ENCODE measurements at places on chromosomes 2 and 18.

GRCh38 chr2:224421065-224421464 lies 19.2 kb upstream of the FAM124B start:
- no peak for DNase-seq

- DNase-seq = no peak
These were observed 65.3 kb upstream of the DTNB start for GRCh38 chr2:25738383-25739343.

DNA sequence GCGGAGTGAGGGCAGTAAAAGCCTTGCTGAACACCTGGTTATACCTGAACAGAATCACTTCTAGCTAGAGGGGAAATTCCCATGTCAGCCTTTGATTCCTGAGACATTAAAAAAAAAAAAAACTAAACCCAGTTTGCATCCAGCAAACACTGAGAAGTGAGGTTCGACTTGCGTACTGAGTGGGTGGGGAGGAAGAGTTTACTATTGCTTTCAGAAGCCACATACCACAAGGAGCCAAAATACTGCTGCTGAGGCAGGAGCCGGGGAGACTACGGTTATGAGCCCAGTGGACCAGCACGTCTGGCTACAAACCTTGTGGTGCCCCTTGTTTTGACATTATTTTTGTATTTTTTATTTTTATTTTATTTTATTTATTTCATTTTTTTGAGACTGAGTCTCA lies 2.7 kb downstream of the COLEC11 start:
- no peak for DNase-seq

GRCh38 chr2:158097481-158097880 lies 4.2 kb upstream of the UPP2 start:
- no peak for DNase-seq

GRCh38 chr2:169108099-169108884 lies 38.9 kb downstream of the DHRS9 start:
- no peak for DNase-seq

DNA sequence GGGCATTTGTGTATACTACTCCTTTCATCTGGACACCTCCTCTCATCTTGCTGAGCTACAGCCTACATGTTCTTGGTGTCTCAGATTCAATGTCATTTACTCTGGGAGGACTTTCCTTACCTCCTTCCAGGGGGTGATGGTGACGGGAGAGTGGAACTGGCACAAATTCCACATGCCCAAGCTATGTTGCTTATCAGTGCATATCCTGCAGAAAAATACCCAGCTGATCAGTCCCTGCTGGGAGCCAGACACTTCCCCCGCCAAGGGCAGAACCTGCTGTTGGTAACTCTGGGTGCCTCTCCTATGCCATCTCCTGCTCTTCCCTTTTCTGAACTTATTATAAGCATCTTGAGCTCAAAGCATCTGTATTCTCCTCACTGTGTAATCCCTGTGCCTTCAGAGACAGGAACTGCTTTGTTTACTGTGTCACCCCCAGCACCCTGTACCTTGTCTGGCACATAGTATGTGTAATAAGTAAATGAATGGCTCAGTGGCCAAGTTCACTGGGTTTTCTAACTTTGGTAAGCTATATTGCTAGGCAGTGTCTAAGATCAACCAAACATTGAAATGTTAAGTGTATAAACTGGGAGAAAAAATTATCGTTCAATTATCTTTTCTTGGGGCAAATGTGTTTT lies 87.7 kb upstream of the LPIN2 start:
- no peak for DNase-seq

DNA sequence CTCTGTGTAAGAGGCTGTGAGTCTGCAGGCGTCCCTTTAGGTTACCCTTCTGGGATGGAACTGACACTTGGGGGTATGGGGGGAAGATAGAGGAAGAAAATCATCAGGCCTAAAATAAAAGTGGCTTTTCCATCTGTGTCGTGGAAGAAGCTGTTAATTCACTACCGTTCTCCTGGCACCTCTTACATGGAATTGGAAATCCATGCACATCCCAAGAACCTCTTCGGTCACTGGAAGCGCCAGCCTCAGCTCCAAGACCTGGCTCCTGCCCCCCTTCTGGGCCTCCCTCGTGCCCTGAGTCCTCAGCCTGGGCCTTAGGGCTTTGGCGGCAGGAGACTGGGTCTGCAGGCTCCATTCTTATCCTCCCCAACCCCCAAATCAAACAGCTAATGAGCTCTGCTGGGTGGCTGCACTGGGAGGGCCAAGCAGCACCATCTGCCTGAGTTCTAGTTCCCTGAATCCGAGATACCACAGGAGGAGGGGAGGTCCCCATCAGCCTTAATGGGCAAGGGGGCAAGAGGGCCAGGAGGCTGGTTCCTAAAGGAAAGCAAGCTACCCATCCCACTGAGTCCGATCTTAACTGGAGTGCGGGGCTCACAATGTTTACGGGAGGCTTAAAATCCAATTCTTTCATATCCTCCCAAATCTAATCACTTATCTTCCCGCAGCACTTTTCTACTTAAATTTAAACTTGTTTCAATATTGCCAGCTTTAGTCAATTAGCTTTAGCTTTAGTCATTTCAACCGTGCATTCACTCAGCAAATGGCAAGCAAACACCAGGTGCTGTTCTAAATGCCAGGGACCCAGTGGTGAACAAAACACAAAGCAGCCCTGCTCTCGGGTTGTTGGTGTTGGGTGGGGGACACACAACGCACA lies 52.8 kb downstream of the FAM178B start:
- no peak for DNase-seq

DNA sequence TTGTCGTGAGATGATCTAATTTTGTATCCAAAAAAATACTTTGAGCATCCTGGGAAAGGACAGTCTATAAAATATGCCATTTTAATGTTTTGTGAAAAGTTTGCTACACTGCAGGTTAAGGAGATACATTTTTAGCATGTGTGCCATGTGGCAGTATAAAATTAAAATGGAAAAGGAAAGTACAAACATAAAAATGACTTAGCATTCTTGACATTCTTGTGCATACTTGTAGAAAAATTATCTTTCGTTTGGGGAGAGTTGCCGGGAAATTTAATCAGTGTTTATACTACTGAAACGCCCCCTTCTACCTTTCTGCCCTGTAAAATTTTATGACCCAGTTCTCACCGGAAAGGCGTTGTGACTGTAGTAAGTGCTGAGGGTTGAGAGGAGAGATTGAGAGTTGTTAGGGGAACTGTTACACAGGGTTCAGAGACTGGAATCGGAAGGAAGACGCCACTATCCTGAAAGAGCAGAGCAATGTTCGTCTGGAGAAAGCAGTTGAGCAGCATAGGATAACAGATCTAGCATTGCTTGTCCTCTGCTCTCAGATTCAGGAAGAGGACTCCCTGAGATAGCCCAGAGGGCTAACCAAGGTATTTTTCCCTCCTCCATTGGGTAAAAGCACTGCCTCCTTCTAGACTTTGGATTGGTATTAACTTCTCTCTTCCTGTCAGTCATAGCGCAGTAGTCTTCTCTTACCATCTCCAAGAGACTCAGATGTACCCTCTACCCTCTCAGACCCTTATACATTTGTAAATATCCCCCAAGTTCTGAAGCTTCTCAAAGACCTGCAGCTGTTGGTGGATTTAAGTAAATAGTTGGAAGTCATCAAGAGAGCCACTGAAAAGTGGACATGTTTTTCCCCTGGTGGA lies 2.7 kb downstream of the CDH20 start:
- DNase-seq = no peak

DNA sequence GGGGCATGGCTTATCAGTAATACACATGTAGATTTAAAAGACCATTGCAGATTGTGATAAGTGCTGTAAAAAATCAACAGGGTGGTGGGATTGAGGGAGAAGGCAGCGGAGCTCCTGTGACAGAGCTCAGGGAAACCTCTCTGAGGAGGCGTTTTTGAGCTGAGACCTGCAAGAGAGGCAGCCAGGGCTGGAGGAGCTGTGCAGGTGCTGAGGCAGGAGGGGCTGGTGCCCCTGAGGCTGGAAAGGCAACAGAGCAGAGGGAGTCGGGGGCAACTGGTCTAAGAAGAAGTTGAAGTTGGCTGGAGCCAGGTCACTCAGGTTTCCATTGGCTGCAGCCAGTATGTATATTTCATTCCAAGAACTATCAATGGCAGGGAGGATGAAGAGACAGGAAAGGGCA lies 47.6 kb downstream of the KLHL29 start:
- DNase-seq = no peak

DNA sequence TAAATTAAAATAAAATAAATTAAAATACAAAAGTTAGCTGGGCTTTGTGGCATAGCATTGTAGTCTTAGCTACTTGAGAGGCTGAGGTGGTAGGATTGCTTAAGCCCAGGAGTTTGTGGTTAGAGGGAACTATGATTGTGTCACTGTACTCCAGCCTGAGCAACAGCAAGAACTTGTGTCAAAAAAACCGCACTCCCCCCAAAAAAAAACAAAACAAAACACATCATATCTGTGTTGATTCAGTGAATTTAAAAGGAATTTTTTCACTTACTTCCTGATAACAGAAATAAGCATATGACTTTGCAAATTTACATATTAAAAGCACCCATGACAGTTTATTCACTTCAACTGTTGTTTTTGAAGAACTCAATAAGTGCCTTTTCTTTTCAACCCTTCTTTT lies 68.1 kb upstream of the PELI1 start:
- no peak for DNase-seq

DNA sequence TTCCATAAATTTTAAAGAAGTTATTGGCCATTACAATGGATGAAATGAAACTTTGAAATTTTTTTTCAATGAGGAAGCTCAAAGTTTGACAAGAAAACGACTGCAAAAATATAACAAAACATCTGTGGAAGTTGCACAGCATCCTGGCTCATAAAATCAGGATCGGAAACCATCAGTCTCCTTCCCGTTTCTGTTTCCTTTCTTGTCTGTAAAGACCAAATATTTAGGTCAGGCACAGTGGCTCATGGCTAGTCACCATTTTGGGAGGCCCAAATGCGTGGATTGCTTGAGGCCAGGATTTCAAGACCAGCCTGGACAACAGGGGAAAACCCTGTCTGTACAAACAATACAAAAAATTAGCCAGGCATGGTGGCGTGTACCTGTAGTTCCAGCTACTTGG lies 27.6 kb upstream of the SSB start:
- no peak for DNase-seq

DNA sequence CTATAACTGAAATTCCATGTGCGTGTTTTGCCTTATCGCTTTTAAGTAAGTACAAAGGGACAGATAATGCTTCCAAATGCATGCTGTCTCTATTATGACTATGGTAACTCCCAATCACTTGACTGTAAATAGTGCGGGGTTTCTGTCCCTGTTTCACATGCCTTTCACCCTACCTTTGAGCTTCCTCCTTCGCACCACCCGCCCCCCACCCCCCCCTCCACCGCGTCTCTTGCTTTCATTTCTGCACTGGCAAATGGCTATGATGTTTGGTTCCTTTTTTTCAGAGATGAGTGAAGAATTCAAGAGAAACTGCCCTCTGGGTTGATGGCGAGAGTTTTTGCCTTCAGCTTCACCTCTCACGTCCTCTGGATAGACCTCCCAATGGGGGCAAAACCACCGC lies 25.0 kb upstream of the SPP2 start:
- DNase-seq = no peak

- DNase-seq = no peak
These were observed 27.1 kb downstream of the C2orf76 start for GRCh38 chr2:119339562-119339923.

DNA sequence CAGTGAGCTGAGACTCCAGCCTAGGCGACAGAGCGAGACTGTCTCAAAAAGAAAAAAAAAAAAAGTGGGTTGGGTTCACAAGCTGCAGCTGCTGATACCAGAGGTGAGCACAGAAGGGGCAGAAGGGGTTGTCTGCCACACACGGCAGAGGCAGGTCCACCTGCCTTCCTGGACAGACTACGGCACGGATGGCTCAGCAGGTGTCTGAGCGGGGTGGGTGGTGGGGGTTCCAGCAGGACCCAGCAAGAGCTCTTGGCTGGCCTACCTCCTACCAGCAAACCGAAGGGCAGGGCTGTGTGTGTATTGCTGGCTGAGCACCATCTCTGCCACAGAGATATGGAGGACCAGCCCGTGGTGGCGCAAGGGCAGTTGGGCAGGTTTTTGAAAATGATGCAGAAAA lies 130.4 kb upstream of the ASB18 start:
- no peak for DNase-seq

DNA sequence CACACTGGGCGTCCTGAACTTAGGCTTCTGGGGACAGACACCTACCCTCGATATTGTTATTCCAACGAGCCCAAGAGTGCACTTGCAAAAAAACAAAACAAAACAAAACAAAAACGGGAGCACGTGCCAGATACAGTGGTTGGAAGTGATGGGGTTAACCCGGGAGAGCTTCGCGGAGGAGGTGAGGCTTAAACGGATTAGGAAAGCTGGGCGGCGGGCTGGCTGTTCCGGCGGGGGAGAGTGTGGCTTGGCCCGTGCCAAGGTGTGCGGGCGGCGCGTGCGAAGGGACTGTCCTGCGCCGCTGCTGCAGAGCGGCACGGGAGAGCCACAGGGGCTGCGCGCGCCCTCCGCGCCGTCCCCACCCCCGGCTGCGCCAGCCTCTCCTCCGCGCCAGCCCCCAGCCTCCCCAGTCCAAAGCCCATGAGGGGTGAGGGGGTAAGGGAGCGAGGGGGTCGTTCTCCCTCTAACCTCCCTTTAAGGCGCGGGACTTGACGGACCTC lies 1.5 kb upstream of the SLC30A3 start:
- DNase-seq = no peak

DNA sequence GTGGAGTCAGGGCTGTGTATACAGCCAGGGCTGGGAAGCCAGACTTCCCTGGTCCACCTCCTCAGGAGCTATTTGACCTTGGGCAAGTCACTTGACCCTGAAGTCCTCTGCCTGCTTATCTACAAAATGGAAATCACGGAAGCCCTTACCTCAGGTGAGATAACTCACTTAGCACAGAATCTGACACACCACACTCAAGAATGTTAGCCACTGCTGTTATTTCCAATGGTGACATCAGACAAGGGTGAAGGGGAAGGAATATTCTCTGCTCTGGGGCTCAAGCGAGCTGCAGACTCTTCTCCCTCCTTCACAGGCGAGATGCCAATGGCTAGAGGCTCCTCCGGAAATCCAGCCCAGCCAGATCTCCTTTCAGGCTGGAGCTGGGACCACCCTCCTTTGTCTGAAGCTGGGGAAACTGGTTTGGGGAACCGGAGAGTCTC lies 189.6 kb downstream of the HAUS1 start:
- DNase-seq = no peak

- no peak for DNase-seq
These were observed 30.9 kb downstream of the XDH start for GRCh38 chr2:31383471-31384153.

DNA sequence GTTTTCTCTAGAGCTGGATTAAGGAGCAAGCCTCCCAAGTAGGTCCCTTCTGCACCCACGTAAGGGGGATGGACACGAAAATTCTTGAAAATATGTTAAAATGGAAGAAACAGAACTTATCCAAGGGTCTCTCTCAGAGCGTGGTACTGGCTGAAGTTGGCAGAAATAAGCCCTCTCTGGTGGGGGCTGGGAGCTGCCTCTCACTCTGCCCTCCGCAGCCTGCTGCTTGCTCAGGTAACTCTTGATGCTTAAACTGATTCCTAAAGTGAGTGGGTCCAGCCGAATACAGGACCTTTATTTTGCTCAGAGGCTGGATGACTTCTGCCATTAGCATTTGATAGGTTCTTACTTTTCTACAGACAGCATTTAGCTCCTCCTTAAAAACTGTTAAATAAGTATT lies 78.1 kb downstream of the SPHKAP start:
- DNase-seq = no peak
